GM12892 (cell line): ENCODE measurements at places on chromosomes 6 and 20.

DNA sequence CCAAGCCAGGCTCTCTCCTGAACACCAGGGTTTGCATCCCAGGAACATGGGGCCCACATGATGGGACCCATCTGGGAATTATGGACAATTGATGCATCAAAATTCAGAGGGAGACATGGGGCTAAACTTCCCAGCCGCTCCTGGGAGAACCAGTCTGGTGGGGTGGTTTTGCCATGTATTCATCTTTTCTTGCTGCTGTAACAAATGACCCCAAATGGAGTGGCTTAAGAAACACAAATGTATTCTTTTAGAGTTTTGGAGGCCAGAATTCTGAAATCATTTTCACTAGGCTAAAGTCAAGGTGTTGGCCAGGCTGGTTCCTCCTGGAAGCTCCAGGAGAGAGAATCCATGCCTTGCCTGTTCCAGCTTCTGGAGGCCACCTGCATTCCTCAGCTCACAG is 6.5 kb downstream of the SLC13A3 start:
- no peak for DNase-seq

- DNase-seq: no peak
These were observed 6.9 kb upstream of the CCN2 start for GRCh38 chr6:131958095-131958494.

DNA sequence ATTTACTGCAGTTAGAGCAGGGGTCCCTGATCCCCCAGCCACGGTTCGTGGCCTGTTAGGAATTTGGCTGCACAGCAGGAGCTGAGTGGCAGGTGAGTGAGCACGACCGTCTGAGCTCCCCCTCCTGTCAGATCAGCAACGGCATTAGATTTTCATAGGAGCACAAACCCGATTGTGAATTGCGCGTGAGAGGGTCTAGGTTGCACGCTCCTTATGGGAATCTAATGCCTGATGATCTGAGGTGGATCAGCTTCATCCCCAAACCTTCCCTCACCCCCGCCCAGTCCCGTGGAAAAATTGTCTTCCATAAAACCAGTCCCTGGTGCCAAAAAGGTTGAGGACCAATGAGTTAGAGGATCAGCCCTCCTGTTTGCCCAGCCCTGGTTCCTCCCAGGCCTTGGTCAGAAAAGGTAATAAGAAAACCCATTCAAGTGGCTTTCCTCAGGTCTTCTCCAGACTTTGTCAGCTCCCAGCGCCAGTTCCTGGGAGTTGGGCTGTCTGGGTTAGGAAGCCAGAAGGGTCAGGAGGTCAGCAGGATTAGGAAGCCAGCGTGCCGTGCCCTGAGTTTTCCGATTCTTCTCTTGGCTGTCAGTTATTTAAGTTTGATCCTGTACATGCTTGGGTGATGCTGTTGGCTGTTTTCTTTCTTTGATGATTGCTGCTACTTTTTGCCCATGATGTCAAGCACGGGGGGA is 139.9 kb upstream of the PMEPA1 start:
- DNase-seq: no peak

- DNase-seq: no peak
These were observed 47.5 kb upstream of the NHSL1 start for GRCh38 chr6:138546733-138547185.
